ENCODE measurements at places on chromosomes 7 and 10.

DNA sequence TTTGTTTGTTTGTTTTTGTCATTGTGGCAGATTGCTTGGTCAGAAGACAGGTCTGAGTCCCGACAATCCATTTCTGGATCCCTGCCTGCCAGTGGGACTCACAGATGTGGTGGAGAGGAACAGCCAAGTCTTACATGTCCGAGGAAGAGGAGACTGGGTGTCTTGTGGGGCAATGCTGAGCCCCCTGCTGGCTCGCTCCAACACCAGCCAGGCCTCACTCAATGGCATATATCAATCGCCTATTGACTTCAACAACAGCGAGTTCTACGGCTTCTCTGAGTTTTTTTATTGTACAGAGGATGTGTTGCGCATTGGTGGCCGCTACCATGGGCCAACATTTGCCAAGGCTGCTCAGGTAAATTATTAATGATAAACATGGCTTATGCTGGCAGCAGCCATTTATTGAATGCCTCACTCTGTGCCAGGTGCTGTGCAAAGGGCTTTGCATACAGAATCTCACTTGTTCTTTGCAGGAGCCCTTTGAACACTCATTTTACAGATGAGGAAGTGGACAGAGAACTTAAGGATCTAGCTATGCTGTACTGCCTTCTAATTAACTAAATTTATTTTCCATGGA, 33.3 kb downstream of the COX15 start:
- DNase-seq = no peak

DNA sequence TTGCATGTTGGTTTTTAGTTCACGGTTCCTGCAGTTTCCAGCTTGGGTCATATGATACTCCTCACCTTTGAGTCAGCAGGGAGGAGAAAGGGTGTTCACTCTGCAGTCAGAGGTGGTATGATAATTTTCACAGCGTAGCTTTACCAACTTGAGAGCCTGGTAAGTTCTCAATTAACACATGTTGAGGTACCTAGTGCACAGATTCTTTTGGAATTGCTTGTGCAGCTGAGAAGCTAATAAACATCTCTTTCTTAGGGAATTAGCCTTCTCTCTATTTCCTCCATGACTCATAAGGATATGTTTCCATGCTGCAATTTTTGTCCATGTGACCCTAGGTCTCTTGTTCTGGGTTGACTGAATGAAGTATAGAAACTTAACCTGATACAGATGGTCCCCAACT, 166.6 kb downstream of the KIF20B start:
- DNase-seq = no peak

DNA sequence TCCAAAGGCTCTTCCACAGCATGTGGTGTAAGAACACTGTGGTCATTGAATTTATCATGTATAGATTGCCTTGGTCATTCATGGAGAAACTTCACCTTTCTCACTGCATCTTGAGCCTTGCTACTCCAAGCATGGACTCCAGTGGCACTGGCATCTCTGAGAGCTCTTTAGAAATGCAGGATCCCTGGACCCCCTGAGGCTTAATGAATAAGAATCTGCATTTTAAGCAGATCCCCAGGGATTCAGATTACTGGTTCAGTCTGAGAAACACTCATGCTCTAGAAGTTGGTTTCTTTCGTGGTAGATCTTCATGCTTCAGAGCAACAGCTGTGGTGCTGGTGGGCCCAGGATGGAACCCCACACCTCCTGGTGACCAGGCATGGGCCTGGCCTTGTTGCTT, 63.2 kb downstream of the CFAP58 start:
- no peak for DNase-seq

- DNase-seq = peak; percentile 17
These were observed 1019.0 kb downstream of the XPNPEP1 start for GRCh38 chr10:108904163-108904838.

- DNase-seq = no peak
These were observed 786.1 kb downstream of the CNTNAP2 start for GRCh38 chr7:146902728-146903127.

DNA sequence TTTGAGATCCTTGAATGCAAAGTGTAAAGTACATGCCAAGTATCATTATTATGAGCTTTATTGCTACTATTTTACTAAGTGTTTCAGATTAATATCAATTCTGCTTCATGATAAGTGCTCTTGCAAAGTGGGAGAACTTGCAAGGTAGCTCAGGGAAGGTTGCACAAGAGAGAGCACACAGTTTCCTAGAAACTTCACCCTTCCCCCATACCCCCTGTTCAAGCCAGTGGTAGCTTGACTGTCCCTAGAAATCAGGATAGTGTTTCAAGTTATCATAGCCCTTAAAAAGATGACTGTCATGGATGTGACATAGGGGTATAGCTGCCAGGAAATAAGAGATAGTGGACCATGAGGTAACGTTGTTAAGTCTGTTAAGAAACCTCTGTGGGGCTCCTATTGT, 251.5 kb downstream of the TRIL start:
- DNase-seq = no peak

DNA sequence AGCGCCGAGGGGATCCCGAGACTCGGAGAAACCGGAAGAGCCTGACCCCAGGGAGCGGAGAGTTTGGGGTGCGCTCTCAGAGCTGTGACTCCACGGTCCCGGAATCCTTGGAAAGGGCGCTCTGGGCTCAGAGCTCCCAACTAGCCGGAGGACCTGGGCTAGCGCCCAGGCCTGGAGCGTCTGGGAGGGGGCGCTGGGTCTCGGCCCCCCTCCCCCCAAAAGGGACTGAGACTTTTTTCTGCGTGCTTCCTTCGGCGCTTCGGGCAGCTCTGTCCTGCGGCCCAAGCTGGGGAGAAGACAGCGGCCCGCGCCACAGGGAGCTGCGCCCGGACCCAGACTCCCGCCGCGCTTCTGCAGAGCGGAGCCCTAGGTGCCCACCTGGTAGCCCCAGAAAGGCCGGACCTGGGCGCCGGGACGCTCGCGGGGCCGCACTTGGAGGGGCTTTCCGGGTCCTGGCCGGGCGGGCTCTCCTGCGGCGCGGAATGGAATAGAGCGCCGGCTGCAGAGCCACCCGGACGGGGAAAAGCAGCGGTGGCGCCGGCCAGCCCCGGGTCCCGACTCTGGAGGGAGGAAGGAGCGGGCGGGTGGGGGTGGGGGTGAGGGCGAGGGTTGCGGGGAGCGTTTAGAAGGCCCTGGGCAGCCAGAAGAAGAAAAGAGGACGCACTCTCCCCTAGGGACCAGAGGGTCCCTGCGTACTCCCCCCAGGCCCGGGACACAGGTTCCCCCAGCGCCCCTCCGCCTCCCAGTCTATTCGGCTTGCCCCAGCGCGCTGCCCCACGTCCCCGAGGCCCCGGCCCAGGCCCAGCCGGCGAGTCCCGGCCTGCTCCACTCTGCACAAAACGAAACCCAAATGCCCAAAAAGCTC, 4.7 kb downstream of the ZNF503 start:
- no peak for DNase-seq

DNA sequence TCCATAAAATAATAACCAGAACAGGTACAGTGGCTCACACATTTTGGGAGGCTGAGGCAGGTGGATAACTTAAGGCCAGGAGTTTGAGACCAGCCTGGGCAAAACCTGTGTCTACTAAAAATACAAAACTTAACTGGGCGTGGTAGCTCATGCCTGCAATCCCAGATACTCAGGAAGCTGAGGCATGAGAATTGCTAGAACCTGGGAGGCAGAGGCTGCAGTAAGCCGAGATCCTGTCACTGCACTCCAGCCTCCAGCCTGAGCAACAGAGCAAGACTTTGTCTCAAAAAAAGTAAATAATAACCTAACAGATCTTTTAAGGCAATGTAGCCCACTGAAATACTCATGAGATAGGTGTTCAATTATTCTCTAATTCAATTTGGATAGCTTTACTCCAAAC, 107.1 kb upstream of the ASAH2 start:
- DNase-seq = no peak

- no peak for DNase-seq
These were observed 19.6 kb upstream of the SMNDC1 start for GRCh38 chr10:110324201-110324804.

DNA sequence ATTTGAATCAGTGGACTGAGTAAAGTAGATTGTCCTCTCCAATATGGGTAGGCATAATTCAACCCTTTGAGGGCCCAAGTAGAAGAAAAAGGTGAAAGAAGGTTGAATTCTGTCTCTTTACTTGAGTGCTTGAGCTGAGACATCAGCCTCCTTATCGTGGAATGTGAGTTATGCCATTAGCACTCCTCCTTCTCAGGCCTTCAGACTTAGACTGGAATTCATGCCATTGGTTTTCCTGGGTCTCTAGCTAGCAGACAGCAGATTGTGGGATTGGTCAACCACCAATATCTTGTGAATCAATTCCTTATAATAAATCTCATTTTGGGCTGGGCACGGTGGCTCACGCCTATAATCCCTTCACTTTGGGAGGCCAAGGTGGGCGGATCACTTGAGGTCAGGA, 89.2 kb downstream of the CUL2 start:
- no peak for DNase-seq

DNA sequence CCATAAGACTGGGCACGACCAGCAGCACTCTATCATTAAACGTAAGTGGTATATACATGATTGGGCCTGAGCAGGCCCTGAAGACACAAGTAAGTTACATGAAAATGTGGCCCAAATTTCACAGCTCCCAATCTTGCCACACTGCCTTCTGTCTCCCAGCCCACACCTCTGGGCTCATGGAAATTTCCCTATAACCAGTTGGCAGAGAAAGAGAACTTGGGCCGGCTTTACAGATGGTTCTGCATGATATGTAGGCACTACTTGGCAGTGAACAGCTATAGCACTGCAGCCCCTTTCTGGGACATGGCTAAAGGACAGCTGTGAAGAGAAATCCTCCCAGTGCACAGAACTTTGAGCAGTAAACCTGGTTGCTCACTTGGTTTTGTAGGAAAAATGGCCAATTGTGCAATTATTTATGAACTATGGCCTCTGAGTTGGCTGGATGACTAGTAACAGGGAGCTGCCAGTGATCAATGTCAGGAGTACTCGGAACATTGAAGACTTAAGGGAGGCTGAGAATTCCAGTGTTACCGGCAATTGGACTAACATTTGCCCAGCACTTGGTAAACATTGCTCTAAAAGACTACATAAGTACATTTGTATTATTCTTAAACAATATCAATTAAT, 1006.6 kb upstream of the LRRN3 start:
- DNase-seq = no peak

DNA sequence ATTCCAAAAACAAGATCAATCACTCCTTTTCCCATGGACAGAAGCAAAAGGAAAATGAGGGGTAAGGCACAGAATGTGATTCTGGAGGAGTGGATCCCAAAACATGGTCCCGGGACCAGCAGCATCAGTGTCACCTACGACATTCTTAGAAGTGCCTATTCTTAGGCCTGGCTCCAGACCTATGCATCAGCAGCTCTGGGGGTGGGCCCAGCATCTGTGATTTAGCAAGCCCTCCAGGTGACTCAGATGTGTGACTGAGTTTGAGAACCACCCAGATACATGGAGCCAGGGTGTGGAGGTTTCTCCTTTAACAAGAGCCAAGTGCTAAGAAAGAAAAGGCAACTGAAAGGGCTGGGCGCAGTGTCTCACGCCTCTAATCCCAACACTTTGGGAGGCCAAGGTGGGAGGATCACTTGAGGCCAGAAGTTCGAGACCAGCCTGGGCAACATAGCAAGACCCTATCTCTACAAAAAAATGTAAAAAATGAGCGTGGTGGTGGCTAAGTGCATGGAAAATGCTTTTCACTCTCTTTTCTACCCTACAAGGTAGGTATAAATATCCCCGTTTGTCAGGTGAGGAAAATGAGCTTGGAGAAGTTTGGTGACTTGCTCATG, 17.1 kb upstream of the ARPC1A start:
- no peak for DNase-seq

DNA sequence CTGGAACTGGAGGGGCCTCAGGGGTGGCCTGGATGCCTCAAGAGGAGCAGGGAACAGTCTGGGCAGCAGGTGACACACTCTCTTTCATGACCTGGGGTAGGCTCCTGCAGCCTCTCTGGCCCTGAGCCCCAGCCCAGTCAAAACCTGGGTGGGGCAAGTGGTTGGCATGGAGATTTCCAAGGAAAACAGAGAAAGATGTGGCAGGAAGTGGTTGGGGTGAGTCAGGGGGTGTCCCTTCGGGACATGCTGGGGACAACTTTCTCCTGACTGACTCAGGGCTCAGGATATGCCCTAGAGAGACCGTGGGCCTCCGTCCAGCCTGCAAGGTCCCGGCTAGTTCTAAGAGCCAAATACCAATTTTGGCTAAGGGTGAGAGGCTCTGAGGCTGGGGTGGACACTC, 2.9 kb downstream of the AQP1 start:
- peak; percentile 69 for DNase-seq

DNA sequence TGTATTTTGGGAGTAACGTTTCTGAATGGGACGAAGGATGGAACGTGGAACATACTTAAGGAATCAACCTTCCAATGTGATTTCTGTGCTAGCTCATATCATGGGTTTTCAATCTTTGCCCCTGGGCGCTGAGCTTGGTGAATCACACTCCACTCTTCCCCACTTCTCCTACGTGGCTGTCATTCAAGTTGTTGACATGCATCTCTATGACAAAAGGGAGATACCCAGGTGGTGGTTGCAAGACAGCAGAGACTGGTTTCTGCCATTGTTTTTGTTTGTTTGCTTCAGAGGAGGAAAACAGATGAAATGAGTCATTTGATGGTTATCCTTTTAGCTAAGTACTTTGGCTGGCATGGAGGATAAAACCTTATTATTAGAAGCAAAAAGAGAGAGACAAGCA, 573.9 kb downstream of the GATA3 start:
- DNase-seq = no peak

DNA sequence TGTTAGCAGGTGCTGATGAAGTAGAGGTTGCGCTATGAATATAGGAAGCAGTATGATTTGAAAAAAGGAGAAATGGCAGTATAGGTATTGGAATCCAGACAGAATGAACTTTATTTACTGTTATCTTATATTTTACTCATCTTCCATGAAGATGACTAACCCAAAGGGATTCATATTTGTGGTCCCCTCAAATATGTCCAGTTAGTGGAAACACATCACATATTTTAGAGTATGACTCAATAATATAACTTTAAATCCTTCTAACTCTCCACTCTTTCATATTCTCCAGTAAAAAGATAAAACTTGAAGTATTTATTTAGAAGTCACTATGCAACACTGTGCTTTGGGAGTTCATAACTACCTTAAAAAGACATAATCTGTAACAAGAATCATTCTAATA, 286.5 kb upstream of the LRRTM3 start:
- DNase-seq = no peak

GRCh38 chr7:103325744-103326143, 18.8 kb downstream of the DNAJC2 start:
- DNase-seq = no peak

GRCh38 chr7:28731092-28731658, 227.0 kb downstream of the TRIL start:
- no peak for DNase-seq

DNA sequence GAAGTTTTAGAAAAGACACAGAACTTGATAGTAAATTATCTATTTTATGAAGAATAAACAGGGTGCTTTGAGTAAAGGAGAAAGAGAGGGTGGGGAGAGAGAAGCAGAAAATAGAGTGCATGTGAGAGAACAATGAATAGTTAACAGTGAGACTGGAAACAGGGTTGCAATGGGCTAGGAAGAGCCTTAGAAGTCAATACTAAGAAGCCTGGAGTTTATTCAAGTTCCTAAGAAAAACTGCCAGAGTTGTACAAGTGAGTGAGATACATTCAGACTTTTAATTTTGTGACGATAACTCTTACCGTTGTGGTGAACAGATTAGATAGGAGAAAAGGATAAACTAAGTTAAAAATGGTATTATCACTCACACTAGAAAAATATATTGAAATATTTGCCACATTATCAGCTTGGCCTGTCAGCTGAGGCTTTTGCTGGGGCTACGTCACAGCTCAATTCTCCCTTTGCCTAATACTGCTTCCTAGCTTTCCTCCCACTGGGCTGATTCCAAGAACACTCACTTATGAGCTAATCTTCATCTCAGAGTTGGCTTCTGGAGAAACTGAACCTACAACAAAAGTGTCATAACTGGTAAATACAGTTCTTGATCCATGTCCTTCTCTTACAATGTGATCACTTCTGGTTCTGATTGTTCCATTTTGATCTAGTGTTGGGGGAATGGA, 92.7 kb downstream of the SEMA3D start:
- no peak for DNase-seq
